ENCODE measurements at places on chromosomes 5 and 9.

- DNase-seq: peak; percentile 39
Measured at GRCh38 chr5:88727705-88728313, 155.2 kb downstream of the MEF2C start.

DNA sequence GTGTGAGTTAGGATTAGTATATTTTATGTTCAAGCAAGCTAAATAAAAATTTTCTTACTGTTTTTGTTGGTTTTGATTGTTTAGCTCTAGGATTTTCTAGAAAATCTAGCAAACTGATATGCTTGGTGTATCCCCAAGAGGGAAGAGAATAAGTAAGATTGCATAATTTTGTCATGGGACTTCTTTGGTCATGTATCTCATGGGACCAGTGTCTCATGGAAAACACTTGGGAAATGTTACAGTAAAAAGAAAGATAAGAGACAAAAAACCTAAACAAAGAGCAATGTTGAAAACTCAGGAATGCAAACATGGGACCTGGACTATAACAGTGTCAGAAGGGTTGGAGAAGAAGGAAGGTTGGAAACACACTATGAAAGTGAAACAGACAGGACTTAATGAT is 119.4 kb downstream of the TLR4 start:
- no peak for DNase-seq

GRCh38 chr5:132802044-132802684 is 10.9 kb upstream of the SOWAHA start:
- no peak for DNase-seq

DNA sequence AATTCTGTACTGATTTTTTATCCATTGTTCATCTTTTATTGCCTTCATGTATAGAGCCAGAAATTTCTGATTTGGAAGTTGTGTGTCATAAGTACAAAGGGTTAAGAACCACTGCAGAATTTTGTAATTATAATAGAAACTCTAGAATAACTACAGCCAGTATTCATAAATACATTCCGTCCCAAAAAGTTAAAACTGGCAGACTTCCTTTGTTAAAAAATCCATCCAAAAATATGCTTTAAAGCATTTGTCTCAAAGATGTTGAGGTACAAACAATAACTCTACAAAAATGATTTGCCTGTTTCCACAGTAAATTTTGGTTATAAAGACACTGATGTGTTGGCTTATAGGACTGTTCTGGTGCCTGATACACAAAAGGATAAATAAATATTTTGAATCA is 436.6 kb downstream of the DTWD2 start:
- DNase-seq: no peak

DNA sequence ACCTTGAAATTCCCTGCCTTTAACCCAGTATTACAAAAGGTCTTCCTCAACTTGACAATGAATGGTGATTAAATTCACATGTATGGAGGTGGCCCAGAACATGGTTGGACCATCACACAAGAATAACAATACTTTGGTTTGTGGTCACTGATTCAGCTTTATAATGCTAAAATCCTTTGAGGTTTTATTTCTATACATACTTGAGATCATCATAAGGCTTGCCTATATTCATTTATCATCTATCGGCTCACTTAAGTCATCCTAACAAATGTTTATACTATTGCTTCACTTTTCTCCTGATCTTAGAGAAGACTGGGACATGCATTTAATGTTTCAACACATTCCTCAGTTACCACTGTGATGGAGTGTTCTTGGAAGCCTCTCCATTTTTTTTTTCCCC is 191.3 kb downstream of the DMAC1 start:
- DNase-seq: no peak

DNA sequence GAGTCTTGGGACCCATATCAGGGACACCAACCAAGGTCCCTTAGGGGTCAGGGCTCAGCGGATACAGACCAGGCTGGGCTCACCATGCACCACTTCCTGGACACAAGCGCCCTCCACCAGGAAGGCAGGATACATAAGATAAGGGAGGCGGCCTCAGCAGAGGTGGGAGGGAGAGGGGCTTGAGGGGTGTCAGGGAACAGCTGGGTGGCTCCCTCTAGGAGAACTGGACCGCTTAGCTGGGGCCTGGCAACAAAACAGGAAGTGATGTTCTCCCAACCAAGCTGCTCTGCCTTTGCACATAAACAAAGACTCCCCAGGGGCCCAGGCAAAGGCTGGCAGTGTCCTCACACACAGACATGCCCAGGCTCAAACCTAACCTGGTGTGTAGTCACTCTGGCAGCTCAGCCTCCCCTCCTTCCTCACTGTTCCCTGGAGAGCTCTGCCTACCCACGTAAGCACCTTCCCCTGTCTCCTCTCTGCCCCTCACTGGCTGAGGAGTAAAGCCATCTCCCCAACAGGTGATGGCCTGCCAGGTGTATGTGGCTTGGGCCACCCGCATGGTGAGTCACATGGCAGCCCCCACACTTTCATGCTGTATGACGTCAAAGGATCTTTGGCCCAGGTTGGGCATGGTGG is 5.8 kb upstream of the BICD2 start:
- DNase-seq: no peak

DNA sequence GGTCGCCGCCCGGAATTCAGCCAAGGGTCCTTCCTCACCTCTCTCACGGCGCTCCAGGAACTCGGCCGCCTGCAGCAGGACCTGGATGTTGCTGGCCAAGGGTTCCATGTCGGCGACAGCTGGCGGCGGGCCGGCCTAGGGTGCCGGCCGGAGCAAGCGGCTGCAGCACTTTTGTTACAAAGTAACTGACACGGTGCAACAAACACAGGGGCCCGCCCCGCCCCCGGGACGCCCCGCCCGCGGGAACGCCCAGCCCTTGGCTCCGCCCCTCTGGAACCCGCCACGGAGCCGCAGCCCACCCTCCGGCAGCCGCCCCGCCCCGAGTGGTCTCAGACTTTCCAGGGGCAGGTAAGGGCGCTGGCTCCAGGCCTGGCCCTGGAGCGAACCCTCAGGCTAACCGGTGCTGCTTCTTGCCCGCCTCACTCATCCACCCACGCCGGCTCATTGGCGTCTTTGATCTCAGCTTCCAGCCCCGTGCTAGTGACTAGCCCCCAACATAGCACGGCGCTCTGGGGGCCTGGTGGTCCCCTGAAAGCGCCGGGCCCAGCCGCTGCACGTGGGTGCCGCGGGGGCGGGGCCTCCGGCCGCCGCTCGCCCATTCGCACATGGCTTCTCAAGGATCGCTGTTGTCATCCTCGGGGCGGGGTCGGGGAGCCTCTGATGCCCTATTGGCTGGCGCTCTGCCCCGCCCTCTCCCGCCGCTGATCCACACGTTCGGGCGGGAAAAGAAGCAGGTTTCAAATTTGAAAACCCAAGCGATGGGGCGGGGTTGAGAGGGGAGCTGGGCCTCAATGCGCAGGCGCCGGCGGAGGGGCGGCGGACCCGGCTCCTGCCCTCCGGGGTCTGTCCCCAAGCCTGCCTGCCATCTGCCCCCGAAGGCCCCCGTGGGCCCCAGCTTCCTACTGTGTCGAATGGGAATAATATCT is at the start of gene MXD3:
MXD3 (minus strand) TSS at position 176 of the 926 bp plus-strand sequence; CDS start at position 108, 68 bp downstream.
- peak; percentile 96 for DNase-seq

DNA sequence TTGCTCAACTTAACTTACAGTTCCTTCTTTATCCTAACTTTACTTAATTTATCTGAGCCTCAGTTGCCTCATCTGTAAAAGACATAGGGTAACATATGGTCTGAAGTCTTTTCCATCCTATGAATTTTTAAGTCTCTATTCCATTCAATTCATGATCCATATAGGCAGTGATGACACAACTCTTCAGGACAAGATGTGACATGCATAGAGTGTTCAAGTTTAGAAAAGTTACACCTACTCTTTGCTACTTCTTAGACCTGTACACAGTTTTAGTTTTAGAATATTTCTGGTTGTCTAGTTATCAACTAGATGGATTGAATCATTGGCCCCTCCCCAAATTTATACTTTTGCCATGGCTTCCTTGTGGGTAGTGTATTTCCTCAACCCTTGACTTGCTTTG is 50.7 kb upstream of the ELL2 start:
- DNase-seq: no peak

DNA sequence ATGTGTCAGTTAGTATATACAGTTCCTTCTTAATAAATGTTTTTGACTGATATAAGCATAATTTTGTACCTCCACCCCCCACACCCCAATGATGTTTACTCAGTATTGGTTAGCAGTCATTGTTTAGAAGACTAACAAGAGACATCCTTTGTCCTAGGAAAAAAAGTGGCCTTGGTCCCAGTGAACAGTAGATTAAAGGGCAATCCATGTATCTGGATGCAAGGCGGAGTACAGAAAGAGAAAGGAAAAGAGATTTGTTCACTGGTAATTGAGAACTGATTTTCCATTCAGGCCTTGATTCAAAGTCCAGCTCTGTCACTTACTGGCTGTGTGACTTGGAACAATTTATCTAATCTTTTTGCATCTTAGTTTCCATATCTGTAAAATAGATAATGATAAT is 4.6 kb downstream of the RALGPS1 start:
- no peak for DNase-seq

DNA sequence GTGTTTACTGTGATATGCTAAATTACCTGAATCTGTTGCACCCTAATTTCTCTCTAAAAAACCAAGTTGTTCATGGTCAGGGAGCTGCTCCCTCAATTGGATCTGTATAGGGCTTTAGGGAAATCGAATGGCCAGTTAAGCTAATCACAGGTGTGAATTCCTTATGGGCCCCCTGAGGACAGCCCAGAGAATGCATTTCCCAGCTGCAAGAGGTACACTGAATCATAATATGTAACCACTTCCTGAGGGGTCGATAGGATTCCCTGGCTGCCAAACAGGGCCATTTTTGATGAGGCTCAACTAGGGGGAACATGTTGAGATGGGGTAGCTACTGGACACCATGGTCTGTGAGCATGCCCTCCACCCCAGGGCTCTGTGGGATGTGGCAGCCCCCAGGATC is 478.6 kb downstream of the CCDC171 start:
- no peak for DNase-seq

DNA sequence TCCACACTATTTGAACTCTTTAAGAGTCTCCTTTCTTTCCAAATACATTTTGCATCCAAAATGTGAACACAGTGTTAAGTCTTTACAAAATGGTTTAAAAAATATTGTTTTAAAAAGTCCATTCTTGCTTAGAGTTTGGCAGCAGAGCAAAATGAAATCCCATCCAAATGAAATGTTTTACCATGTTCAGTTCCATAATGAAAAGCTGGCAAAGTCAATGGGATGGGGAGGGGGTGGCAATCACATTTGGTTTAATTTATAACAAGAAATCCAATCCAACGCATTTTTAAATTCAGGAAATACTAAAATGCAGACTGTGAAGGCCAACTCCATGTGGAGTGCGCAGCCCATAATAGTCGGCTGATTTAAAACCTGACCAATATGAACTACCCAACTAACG is 39.4 kb downstream of the MRPL36 start:
- DNase-seq: no peak

DNA sequence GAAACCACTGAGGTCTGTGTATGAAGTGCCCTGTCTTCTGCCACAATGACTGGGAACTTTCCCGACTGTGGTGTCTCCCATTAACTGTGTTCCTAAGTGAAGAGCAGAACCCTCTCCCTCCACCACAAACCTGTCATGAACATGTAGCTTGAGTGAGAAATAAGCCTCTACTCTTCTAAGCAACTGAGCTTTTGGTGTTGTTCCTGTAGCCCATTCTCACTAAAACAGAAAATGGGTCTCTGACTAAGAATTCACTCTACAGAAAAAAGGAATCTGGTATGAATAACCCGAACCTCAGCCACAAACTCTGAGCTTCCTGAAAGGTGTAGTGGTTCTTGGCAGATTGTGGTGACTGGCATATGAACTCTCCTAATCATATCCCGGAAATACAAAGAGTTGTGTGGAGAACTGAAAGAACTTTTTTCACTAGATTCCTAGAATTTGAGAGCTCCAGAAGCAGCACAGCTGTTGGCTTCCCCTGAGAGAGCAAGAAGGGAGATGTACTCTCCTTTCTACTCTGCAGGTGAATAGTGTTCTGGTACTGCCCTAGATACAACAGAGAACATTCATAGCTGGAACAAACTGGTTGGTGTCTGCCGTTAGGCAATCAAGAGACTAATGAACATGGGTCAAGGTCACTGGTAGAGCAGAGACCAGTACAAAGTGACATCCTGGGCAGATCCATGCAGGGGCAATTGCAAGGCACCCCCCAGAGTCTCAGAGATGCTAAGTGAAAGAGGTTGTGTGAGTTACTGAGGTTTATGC is 283.8 kb downstream of the PDE4D start:
- no peak for DNase-seq

DNA sequence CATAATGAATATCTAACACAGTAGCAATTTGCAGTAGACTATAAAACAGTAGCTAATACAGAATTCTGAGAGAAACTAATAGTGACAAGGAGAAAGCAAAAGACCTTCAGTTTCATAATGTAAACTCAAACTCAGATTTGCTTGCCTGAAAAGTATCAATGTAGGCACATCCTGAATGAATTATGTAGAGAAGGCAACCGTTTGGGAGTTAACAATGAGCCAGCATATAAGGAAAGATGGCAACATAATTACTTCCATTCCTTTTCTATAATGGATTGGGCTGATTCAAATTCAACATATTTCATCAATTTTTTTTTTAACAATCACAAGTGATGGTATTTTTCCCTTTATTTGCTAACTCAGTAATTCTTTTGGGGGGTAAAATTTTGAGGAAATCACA is 261.6 kb downstream of the SEMA5A start:
- no peak for DNase-seq

DNA sequence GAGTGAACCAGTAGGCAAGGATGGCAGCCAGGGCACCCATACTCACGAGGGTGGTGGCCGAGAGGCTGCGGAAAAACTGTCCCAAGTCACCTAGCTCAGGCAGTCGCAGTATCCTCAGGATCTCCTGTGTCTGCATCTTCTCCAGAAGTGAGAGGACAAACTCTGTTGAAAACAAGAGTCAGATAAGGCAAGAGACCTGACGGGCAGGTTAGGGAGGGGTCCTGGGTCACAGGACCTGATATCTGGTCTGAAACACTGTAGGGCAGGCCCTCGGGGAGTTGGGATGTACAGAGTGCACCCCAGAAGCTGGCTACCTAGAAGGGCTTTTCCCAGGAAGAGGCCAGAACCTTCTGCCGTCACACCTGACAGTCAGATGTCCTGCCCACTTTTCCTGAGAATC is 17.4 kb downstream of the ACSL6 start:
- no peak for DNase-seq

- DNase-seq: no peak
Measured at GRCh38 chr5:158832731-158833130, 267.0 kb downstream of the EBF1 start.

GRCh38 chr5:172979778-172980177 is 3.8 kb upstream of the ATP6V0E1 start:
- no peak for DNase-seq

DNA sequence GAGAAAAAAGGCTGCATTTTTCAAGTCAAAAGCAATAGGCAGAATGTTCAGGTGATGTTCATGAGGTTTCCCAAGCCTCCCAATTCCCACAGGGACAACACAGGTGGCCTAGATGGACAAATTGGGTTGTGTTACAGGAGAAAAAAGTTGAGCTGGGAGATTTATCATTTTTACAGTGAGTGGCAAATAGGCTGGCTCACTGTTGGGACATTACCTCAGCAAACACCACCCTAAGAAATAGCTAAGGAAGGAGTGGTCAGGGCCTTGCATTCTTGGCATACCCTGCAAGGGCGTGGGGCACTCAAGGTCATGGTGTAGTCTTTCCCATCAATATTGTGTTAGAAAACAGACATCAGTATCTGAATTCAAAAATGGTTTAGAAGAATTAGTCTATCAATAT is 23.3 kb upstream of the CPLANE1 start:
- DNase-seq: peak; percentile 95

GRCh38 chr5:132815454-132815853 is 2.4 kb downstream of the SOWAHA start:
- DNase-seq: no peak

All from NCI-H460 (cell line).